ENCODE measurements at places on chromosomes 2 and 18.

DNA sequence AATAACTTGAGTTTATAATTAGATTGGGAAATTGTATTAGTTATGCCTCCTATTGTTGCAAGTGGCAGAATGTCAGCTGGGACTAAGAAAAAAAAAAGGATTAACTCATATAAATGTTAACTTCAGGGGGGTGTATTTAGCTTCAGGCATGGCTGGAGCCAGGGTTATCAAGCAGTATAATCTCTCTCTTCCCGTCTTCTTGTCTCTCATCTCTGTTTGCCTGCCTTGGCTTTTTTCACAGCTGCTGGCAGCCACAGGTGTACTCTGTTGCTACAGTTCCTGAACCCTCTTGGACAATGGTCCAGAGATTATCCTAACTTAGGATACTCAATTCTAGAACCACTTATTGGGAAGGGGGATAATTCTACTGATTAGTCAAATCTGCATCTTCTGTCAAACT lies 370.7 kb upstream of the MEX3C start:
- DNase-seq: no peak

DNA sequence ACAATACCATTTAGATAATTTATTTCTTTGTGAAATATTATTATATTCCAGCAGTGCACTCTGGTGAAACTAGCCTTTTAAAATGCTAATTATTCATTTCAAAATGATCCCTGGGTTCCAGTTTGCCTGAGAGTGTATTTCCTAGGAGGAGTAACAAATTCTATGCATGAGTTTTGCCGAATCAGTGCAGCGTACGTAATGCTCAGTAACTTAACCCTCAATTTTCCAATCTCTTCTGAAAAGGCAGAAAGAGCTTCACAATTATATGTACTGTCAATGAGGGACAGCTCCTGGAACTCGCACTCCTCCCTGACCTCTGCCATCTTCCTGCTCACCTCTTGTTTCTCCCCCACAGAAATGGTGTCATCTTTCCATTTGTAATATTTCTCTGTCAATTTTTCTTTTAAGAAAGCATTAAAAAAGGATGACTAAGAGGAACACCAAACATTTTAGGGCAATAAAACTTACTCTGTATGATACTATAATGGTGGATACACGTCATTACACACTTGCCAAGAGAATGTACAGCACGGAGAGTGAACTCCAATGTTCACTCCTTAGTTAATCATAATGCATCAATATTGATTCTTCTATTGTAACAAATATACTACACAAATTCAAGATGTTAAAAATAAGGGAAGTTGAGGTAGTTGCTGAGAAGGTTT lies 25.7 kb upstream of the XIRP2 start:
- no peak for DNase-seq

DNA sequence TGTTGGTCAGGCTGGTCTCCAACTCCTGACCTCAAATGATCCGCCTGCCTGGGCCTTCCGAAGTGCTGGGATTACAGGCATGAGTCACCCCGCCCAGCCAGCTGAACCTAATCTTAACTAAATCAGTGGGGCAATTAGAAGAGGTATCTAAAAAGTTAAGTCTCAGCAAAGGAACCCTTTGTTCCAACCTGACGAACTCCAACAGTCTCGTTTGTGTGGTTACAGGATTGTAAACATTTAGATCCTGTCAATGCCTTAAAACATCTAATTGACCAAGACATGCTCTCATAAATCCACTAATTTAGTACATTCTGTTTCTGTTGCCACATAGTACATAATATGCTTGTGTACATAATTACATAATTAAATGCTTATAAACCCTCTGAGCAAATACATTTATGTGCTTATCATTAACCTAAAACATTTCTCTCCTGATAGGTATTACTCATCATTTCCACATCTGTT lies 31.1 kb upstream of the STK39 start:
- DNase-seq: peak; percentile 17

DNA sequence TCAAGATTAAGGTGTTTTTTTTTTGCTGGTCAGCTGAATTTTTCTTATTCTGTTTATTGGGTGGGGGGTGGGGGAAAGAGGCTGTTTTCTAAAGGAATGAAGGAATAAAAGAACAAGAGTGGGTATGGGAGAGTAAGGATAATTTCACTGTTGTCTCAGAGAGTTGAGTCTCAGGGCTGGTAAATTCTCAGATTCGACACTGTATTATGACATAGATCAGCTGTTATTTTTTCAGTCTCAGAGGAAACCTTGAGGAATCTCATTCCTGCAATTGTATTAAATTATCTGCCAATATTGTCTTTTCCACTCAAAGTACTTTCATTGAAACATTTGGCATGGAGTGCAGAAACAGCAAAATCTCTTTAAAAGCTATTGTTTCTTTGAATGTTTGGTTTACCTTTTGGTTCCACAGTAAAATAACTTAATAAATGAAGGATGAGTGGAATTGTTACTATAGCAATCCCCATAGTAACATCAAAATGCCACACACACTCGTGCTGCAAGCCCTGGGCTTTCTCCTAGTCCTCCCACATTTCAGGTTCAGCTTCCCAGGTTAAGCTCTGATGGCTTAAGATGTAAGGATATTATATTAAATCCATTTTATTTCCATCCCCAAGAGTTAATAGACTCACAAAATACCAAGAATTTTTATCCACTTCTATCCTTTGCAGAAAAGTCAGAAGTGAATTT lies 478.7 kb upstream of the TCF4 start:
- no peak for DNase-seq

GRCh38 chr2:164932377-164932776 lies 22.9 kb downstream of the SLC38A11 start:
- DNase-seq: no peak

- no peak for DNase-seq
These were observed 13.9 kb downstream of the FN1 start for GRCh38 chr2:215421859-215422461.

- DNase-seq: no peak
These were observed 15.2 kb upstream of the NT5DC4 start for GRCh38 chr2:112705575-112705974.

DNA sequence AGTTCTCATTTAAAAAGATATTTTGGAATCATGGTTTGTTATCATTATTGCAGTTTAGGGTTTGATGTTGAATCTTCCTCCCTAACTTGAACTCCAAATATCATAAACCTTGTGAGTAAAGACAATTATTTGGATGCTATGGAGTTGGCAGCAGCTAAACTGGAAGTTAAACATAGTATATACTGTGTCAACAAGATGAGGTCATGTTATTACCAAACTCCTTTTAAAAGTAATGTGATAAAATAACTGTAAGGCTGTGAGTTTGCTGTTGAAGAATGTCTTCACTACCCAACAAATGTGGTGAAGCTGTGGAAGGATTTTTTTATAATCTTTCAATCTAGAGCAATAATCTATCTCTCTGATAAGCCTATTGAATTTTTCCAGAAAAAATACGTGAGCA lies 16.0 kb downstream of the DNAH6 start:
- no peak for DNase-seq

GRCh38 chr2:14831458-14831857 lies 198.9 kb downstream of the LRATD1 start:
- DNase-seq: no peak

DNA sequence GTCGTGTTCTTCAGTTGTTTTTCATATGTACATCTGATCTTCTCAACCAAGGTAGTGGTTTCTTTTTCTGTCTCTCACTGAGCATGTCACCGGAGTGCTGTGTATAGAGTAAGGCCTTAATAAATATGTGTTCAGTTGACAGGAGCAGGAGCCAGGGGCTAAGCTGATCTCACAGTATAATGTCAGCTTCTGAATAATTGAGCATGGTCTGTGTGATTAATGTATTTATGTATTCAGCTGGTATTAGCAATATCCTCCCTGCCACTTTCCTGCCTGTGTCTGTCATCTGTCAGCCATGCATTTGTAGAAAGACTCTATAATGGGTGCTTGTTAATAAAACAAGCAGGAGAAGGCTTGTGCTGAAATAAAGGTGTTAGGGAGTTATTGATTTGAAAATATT lies 198.9 kb downstream of the ADCYAP1 start:
- no peak for DNase-seq

GRCh38 chr18:37565977-37566478 lies 430 bp upstream of the CELF4 start:
- no peak for DNase-seq

DNA sequence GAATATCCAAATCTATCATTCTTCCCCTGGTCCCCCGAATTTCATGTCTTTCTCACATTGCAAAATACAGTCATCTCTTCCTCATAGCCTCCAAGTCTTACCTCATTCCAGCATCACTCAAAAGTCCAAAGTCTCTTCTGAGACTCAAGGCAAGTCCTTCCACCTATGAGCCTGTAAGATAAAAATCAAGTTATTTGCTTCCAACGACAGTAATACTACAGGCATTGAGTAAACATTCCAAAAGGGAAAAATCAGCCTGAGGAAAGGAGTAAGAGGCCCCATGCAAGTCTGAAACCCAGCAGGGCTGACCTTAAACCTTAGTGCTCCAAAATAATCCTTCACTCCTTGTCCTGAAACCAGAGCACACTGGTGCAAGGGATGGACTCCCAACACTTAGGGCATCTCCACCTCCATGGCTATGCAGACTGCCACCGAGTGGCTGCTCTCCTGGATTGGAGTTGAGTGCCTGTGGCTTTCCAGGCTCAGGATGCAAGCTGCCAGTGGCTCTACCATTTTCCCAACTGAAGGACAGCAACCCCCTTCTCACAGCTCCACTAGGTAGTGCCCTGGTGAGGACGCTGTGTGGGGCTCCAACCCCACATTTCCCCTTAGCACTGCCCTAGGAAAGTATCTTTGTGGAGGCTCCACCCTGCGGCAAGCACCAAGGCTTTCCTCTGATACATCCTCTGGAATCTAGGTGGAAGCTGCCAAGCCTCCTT lies 16.3 kb downstream of the DTNA start:
- DNase-seq: no peak

DNA sequence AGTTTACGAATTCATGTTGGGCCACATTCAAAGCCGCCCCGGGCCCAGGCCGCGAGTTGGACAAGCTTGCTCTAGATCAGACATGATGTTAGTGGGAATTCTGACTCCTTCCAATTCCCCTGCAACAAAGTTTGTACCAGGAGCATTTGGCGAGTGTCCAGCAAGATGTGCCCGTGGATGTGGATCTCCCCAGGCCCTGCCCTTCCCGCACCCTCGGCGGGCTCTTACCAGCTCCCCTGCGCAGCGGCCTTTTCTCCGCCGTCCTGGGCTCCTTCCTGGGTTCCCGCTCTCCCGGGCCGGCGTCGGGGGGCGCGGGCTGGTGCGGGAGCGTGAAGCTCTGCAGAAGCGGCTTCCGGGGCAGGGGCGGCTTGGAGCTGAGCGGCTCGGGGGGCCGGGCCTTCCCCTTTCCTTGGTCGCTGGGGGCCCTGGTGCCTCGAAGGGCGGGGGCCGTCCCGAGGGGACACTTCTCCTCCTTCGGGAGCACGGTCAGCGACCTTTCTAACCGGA lies 90.8 kb upstream of the MGAT4A start:
- no peak for DNase-seq

GRCh38 chr2:84055816-84056215 lies 403.3 kb downstream of the SUCLG1 start:
- no peak for DNase-seq

DNA sequence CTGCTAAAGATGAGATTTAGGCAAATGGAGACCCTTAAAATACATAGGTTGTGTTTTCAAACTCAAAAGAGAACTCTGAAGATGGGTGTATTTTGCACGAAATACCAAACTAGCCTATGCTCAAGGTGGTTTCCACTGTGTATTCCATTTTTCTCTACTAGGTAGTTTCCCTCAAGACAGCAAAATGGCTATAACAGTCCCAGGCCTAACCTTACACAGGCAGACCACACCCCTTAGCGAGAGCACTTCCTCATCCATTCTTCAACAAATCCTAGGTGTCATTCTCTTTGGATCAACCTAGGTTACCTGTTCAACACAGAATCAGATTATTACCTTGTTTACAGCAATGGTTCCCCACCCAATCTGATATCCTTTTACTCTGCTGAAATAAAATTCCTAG lies 42.6 kb downstream of the HNRNPLL start:
- no peak for DNase-seq

DNA sequence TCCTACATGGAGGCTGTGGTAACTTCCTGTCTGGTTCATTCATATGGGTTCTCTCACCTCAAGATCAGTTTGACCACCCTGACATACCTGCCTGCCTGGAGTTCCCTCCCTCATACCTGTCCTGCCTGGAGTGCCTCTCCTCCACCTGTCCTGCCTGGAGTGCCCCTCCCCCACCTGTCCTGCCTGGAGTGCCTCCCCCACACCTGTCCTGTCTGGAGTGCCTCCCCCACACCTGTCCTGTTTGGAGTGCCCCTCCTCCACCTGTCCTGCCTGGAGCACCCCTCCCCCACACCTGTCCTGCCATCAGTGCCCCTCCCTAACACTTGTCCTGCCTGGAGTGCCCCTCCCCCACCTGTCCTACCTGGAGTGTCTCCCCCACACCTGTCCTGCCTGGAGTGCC lies 461.9 kb downstream of the PTPRM start:
- DNase-seq: no peak

- no peak for DNase-seq
These were observed 185.8 kb downstream of the GFPT1 start for GRCh38 chr2:69201259-69201658.

GRCh38 chr2:127226132-127226519 lies 6.0 kb upstream of the CYP27C1 start:
- DNase-seq: no peak

GRCh38 chr2:222214885-222215284 lies 83.9 kb downstream of the PAX3 start:
- DNase-seq: no peak

DNA sequence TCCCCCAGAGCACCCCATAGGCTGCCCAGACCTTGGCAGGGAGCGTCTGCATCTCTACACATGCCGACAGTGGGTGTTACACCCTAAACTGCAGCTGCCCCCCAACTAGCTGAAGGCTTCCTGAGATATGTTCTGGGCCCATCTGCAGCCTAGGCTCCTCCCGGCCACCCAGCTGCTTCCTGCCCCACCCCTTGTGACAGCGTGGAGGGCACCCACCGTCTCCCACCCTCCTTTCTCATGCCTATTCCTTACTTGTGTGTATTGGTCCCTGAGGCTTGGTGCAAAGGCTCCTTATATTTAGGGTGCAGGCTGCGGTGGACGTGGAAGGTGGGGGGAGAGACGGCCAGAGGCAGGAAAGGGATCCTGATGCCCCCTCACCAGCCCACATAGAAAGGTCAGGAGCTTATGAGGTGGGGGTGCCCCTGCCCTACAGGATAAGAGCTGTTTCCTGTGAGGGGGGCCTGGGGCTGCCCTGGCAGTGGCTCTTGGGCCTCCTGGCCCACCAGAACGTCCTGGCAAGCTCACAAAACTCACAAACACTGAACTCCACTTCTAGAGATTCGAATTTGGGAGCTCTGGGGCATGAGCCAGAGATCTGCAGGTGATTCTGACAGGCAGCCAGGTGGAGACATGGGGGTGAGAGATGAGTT lies 7.3 kb upstream of the PROM2 start:
- no peak for DNase-seq

- DNase-seq: peak; percentile 72
These were observed 9.8 kb downstream of the STEAP3 start for GRCh38 chr2:119233326-119234020.
